CD4-positive, alpha-beta T cell treated with Interleukin-4 for 1 hour (primary cell): ENCODE measurements at places on chromosomes 7 and 10.

- peak; percentile 83 for DNase-seq
Observed at GRCh38 chr7:20217193-20217948, at the start of gene MACC1. Gene MACC1 (minus strand): TSS chr7:20217384. CDS start chr7:20161862, 55,522 bp downstream.

- no peak for DNase-seq
Observed at GRCh38 chr7:41887416-41887815, 184.5 kb upstream of the INHBA start.

- DNase-seq: no peak
Observed at GRCh38 chr7:140639366-140640053, 1.1 kb downstream of the DENND2A start.

- no peak for DNase-seq
Observed at GRCh38 chr7:22387583-22387982, 30.6 kb upstream of the RAPGEF5 start.

GRCh38 chr7:77327932-77328628 lies 88.1 kb downstream of the GSAP start:
- peak; percentile 41 for DNase-seq

- DNase-seq: peak; percentile 89
Observed at GRCh38 chr10:79067241-79068202, 1.2 kb upstream of the ZMIZ1 start.

GRCh38 chr7:40234046-40234445 lies 99.2 kb downstream of the SUGCT start:
- no peak for DNase-seq

DNA sequence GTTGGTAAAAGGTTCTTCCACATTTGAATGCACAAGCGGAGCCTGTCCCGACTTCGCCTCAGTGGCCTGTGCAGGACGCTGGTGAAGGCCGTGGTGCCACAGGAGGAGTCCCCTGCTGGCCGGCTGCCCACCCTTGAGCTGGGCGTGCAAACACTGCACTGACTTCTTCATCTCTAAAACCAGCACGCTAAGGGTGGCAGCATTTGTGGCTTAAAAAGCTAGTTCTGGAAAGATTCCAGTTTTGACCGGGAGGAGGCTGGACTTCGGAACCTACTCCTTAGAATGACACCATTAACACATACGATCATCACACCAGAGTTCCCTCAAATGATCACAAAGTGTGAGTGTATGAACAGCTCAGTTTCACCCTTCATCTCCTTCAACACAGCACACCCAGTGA lies 102.4 kb downstream of the SMURF1 start:
- no peak for DNase-seq

DNA sequence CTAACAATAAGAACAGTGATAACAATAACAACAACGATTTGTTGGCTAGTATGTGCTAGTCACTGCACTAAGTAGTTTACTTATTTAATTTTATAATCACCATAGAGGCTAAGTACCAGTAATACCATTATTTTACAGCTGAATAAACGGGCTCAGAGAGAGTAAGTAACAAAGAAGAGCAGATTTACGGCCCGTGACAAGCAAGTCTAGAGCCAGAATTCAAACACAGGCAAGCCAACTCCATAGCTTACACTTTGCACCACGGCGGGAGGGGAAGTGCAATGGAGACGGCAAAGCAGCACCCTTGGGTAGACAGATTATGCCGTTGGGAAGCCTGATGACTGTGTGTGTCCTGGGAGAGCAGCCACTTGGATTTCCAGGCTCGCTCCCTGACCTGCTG lies 1.2 kb upstream of the OR6V1 start:
- DNase-seq: no peak

GRCh38 chr7:46461334-46461777 lies 540.3 kb upstream of the IGFBP3 start:
- no peak for DNase-seq

DNA sequence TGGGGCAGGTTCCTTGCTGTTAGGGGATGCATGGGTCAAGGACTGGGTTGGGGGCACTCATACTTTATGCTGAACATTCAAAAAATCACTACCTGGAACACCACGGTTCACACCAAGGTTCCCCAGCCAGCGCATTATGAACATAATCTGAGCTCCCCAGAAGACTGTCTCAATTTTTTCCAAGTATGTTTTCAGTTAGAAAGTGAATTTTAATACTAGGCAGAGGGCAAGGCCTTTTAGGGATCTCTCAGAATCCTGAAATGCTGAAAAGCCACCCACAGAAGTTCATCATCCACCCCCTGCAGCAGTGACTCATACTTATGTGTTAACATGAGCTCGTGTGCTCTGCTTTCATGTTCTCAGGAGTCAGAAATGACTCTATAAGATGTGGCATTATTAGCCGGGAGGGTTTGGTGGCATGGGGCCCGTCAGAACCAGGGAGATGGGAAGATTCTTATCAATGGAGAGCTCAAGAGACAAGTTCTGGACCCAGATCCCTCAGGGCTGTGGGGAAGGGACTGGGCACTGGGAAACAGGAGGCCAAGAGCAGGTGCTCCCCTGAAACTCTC lies 185.2 kb upstream of the ITGB1 start:
- DNase-seq: peak; percentile 42

GRCh38 chr7:106100863-106101629 lies 11.1 kb downstream of the SYPL1 start:
- no peak for DNase-seq

DNA sequence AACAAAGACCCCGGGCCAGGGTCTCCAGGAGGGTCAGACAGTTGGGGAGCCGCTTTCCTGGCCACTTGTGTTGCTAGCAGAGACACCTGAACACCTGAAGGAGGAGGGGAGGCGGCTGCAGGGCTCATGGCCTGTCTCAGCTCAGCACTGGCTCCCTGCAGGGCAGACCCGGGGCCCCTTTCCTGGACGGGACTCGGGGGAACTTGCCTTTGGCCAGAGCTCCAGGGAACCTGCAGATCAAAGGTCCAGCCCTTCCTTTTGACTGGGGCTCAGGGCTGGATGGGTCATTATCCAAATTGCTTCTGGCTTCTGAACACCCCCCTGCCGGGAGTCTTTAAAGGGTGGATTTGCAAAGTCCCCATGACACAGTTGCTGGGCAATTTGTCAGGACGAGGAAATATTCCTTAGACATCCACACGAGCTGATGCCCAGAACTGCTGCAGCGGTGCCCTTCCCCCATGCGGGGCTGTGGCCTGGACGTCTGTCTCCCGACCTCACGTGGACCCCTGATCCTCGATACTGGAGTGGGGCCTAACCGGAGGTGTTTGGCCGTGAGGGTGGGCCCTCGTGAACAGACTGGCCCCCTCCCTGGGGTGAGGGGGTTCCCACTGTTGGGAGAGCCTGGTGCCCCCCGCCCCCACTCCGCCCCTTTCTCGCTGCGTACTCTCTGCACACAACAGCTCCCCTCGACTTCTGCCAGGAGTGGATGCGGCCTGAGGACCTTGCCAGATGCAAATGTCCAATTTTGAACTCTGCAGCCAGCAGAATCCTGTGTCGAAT lies 194.3 kb downstream of the ELFN1 start:
- DNase-seq: no peak

GRCh38 chr10:70885931-70886903 lies 2.1 kb downstream of the PCBD1 start:
- DNase-seq: no peak
